ENCODE measurements at places on chromosomes 6 and 20. TPM values are rescaled to one million over a fixed set of nuclear protein-coding genes. Genes with fewer than 3 reads are reported as not detected.

Gene MROH8
- total RNA-seq: 0.98 TPM

Gene SIRPD
- total RNA-seq: not detected

Gene ETV7
- 0.33 TPM for total RNA-seq

Gene FRK
- total RNA-seq: under 0.01 TPM

Gene ZNF334
- total RNA-seq: under 0.01 TPM

Gene PAK5
- total RNA-seq: not detected

Gene GFRA4
- not detected for total RNA-seq

Gene SCGN
- not detected for total RNA-seq

Gene SLC35B2
- 76.8 TPM for total RNA-seq

Gene LAMA2
- 1.6 TPM for total RNA-seq

Gene SOBP
- total RNA-seq: 3.9 TPM

Gene TBX18
- total RNA-seq: 1.6 TPM

Gene GGT7
- 2.4 TPM for total RNA-seq
